ENCODE measurements at places on chromosomes 7 and 10. TPM values are rescaled to one million over a fixed set of nuclear protein-coding genes. Genes with fewer than 3 reads are reported as not detected.

The NPFFR1 gene
- not detected for total RNA-seq

The FGFR2 gene
- total RNA-seq = 54.0 TPM

The LRRTM3 gene
- total RNA-seq = 0.25 TPM

The TAF3 gene
- 9.8 TPM for total RNA-seq

- H3K4me1 ChIP-seq = no peaks in the 10 kb centered on the region
- H3K36me3 ChIP-seq = no peaks in the 10 kb centered on the region
- DNase-seq = no peak
These were observed 78.4 kb upstream of the ADO start for GRCh38 chr10:62726142-62726541.

DNA sequence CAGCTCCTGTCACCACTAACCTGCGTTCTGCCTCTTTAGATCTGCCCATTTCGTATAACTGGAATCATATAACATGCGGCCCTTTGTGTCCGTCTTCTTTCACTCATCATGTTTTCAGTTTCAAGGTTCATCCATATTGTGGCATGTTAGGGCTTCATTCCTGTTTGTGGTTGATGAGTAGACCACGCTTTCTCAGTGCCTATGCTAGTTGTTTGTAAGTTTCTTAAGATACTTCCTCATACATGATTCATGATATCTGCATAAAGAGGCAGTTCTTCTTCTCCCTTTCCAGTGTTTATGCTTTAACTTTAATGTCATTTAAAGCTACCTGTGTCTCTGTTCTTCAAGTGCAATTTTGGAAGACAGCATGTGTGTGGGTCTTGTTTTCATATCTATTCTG is 79.5 kb upstream of the FAM20C start:
- no peaks in the 10 kb centered on the region for H3K4me1 ChIP-seq
- no peaks in the 10 kb centered on the region for H3K27me3 ChIP-seq
- no peak for DNase-seq
- H3K27ac ChIP-seq = no peak overlapping the region
- no peak overlapping the region for H3K4me3 ChIP-seq

DNA sequence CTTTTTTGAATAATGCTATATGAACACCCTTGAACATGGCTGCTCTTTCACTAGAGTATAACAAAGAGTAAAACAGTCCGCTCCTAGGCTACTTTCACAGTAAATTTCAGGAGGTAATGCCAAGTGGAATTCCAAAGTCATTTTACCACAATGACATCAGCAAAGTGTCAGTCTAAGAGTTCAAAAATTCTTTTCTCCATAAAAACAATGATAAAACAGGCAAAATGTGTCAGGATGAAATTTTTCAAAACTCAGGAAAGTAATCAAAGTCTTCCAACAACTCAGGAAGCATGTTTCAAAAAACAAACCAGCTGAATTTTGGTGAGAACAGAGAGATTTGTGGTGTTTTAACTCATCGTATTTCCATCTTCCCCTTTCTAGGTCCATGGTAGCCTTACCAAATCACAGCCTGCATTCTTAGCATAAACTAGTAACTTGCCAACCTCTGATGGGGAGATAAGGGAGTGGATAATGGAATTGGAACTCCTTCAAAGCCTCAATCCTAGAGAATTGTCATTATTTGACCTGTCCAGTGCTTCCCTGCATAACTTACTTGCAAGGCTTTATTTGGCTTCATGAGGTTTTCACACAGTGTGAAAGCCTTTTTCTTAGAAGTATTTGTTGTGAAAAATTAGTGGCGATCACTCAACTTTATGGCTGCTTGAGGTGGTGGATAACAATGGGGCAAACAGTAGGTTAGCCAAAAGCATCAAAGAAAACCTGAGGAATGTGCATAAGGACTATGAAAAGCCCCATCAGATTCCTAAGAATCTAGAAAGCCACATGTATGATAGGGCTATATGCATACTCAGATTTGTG is 302.7 kb downstream of the HDAC9 start:
- DNase-seq = no peak
- H3K36me3 ChIP-seq = no peaks in the 10 kb centered on the region
- H3K27me3 ChIP-seq = no peaks in the 10 kb centered on the region
- no peaks in the 10 kb centered on the region for H3K4me1 ChIP-seq

GRCh38 chr7:27430105-27430504 is 187.5 kb downstream of the EVX1 start:
- peaks cover 11% of the 10 kb centered on the region for H3K4me1 ChIP-seq
- no peak for DNase-seq
- H3K27ac ChIP-seq = no peak overlapping the region
- no peaks in the 10 kb centered on the region for H3K27me3 ChIP-seq
- H3K36me3 ChIP-seq = no peaks in the 10 kb centered on the region

GRCh38 chr7:106442476-106442875 is 157.7 kb upstream of the NAMPT start:
- H3K36me3 ChIP-seq = no peaks in the 10 kb centered on the region
- no peak for DNase-seq
- no peaks in the 10 kb centered on the region for H3K27me3 ChIP-seq
- no peak overlapping the region for H3K27ac ChIP-seq

DNA sequence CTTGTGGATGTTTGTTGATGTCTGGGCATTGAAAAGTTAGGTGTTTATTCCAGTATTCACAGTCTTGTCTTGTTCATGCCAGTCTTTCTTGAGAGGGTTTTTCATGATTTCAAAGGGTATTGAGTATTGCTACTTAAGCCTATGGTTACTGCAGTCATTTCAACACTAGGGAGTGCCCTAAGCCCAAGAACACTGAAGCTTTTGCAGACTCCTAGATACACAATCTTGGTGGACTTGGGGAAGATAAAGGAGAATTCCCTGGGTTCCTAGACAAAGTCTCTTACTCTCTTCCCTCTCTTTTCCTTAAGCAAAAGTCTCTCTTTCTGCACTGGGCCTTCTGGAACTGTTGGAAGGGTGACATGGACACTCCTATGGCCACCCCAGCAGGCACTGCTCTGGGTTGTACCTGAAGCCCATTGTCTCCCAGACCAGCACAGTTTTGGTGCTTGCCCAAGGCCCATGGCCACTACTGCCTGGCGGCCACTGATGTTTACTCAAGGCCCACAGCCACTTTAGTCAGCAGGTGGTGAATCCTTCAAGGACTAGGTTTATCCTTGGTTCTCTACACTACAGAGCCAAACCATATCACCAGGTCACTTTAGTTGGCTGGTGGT is 24.9 kb downstream of the SAMD9 start:
- H3K27me3 ChIP-seq = no peaks in the 10 kb centered on the region
- H3K4me3 ChIP-seq = no peak overlapping the region
- no peak overlapping the region for H3K27ac ChIP-seq
- peak; percentile 49 for DNase-seq
- no peaks in the 10 kb centered on the region for H3K36me3 ChIP-seq

DNA sequence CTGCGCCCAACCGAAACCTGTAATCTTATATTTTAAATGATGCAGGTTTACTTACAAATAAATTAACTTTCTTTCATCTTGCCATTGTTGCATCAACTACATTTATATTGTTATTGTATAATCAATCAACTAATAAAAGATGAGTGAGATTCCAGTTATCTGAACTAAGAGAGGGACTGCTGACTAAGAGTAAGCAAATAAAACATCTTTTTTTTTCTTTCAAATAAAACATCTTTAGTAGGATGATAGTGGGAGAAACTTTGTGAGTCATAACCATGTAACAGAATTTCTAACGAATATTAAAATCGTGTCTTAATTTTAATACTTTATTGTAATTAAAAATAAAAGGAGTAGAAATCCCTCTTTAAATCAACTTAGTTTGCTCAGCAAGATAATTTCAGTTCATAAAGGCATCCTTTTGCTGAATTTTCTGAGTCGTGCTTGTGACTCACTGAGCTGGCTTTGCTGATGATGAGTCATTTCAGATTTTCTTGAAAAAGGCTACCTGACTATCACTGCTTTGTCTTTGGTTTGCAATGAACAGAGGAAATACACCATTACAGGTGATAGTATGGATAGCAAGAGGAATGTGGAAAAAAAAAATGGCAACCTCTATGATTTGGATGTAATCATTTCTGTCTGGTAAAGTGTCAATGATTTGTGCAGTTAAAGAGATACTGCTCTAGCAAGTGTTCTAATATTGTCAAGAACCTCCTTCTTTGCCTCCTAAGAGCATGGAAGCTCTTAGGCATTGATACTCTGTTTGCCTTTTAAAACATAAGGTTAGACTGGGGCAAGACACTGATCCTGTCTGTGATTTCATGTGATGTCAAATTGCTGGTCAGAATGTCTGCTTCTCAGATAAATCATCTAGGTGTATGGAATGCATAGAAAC is 119.5 kb downstream of the GPR158 start:
- no peak for DNase-seq
- H3K27ac ChIP-seq = no peak overlapping the region
- no peaks in the 10 kb centered on the region for H3K36me3 ChIP-seq
- no peaks in the 10 kb centered on the region for H3K27me3 ChIP-seq

GRCh38 chr10:3761021-3761686 is 23.9 kb downstream of the KLF6 start:
- no peak for DNase-seq
- H3K4me1 ChIP-seq = peaks cover 45% of the 10 kb centered on the region
- H3K27ac ChIP-seq = no peak overlapping the region
- H3K4me3 ChIP-seq = no peak overlapping the region

DNA sequence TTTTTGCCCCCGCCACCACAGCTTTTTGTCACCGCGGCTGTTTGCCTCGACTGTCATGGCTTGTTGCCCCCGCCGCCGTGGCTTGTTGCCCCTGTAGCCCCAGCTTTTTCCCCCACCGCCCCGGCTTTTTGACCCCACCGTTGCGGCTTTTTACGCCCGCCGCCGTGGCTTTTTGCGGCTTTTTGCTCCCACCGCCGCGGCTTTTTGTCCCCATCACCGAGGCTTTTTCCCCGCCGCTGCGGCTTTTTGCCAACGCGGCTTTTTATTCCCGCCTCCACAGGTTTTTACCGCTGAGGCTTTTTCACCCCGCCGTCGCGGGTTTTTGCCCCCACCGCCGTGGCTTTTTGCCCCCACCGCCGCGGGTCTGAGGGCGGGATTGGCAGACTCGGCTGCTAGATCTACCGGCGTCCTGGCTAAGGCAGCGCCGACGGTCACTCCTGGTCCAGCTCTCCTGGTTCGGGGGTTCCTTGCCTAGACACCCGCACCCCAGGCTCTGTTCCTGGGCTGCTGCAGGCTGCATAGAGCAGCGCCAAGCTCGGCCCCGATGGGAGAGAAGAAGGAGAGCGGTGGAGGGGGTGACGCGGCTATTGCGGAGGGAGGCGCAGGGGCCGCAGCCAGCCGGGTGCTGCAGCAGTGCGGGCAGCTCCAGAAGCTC is 637.7 kb downstream of the ZNF716 start:
- H3K27me3 ChIP-seq = no peaks in the 10 kb centered on the region
- H3K27ac ChIP-seq = no peak overlapping the region
- H3K4me3 ChIP-seq = no peak overlapping the region
- no peak for DNase-seq
- no peaks in the 10 kb centered on the region for H3K4me1 ChIP-seq
- H3K36me3 ChIP-seq = no peaks in the 10 kb centered on the region

GRCh38 chr7:8217200-8218068 is 44.5 kb downstream of the ICA1 start:
- no peaks in the 10 kb centered on the region for H3K36me3 ChIP-seq
- H3K27me3 ChIP-seq = no peaks in the 10 kb centered on the region
- H3K4me3 ChIP-seq = no peak overlapping the region
- H3K4me1 ChIP-seq = peaks cover 11% of the 10 kb centered on the region
- H3K27ac ChIP-seq = no peak overlapping the region

- no peaks in the 10 kb centered on the region for H3K27me3 ChIP-seq
These were observed 47.1 kb upstream of the HYAL4 start for GRCh38 chr7:123797673-123798531.

GRCh38 chr10:11024596-11024995 is 6.9 kb downstream of the CELF2 start:
- H3K36me3 ChIP-seq = no peaks in the 10 kb centered on the region
- H3K27me3 ChIP-seq = no peaks in the 10 kb centered on the region
- no peak overlapping the region for H3K4me3 ChIP-seq
- no peaks in the 10 kb centered on the region for H3K4me1 ChIP-seq
- H3K27ac ChIP-seq = no peak overlapping the region

DNA sequence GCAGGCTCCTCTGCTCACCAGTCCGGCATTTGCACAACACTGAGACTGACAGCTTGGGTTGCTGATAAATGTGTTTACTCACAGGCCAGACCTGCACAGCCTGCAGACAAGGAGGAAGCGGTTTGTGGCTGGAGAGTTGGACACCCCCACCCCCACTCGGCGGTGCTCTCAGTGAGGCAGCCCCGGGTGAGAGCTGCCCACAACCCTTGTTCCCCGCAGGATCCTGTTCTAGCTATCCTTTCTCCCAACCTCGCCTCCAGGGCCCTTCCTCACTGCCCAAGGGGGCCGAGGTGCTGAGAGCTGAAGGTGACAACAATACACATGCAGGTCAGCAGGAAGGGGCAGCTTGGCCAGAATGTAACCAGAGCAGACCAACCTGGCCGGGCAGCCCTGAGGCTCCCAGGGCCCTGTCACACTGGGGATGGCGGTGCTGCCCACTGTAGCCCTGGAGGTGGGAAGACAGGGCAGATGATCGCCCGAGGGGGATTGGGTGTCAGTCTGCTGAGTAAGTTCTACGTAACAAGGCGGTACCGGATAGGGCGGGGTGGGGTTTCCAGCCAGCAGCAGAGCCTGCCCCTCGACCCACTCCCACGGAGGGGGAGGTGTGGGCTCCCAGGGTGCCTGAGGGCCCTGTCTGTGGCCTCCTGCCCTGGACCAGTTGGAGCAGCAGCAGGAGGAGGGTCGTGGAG is 2.1 kb upstream of the ADAM8 start:
- H3K4me3 ChIP-seq = no peak overlapping the region
- H3K27me3 ChIP-seq = no peaks in the 10 kb centered on the region
- H3K4me1 ChIP-seq = peaks cover 16% of the 10 kb centered on the region
- DNase-seq = no peak
- peaks cover 2% of the 10 kb centered on the region for H3K36me3 ChIP-seq

DNA sequence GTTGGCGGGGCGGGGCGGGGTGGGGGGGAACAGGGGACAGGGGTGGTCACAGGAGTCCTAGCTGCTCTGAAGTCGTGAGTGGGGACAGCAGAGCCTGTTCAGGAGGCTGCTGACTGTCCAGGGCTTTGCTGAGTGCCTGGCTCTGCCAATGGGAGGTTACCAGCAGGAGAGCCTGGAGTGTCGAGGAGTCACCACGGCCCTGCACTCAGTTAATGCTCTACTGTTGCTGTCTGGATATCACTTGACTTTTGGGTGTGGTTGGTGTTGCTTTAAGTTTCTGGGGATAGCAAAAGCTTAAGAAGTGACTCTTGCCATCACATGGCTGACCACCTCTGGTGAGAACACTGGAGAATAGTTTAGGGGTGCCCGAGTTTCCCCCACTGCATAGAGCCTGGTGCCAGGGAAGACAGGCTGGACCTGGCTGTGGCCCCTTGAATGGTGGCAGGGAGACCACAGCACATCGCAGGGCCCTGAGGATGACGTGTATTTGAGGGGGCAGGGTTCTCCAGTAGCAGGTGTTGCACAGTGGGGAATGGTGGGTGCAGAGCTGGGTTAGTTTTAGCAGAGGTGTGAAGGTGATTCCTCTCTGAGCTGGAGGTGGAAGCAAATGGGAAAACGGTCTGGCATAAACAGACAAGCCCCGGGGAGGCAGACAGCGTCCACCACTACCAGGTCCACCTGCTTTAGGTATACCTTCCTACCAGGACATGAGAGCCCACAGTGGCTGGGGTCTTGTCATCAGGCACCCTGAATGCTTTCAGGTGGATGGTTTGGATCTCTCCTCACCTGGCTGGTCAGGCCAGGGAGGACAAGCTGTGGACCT is 54.2 kb upstream of the CAMK2B start:
- H3K27ac ChIP-seq = no peak overlapping the region
- DNase-seq = peak; percentile 77
- no peaks in the 10 kb centered on the region for H3K27me3 ChIP-seq
- H3K4me1 ChIP-seq = no peaks in the 10 kb centered on the region

All from vagina (tissue), 2 donors.